Non-pigmented ciliary epithelial cell (primary cell): ENCODE measurements at places on chromosomes 3 and 15.

GRCh38 chr15:51363383-51363782 is 21.9 kb downstream of the GLDN start:
- no peak for DNase-seq

GRCh38 chr15:87877822-87878542 is 378.6 kb downstream of the NTRK3 start:
- DNase-seq, result no peak

DNA sequence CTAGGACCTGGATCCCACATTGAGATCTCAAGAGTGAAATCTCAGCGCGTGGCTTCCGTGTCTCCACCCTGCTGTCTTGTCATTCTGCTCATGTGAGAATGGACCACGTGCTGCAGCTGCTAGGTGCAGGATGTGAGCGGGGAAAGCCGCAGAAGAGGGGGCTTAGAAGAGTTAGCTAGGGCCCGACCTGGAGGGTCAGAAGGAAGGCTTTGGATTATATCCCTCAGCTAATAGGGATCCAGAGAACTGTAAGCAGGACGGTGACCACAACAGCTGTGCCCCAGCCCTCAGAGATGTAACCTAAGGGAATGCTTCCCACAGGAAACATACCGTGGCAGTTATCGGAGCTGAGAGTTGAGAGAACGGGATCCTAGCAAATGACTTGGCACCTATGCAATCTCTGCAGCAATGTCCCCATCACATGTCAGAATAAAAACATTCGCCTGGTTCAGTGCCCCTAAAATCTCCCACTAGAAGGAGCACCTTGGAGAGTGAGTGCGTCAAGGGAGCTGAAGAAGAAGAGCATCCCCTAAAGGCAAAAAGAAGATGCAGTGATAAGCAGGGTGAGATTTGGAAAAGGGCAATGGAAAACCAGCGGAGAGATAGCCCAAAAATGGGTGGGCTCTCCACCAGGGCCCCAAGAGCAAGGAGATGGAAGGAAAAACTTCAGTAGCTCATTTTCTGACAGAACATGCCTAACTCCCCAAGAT is 76.9 kb upstream of the ST8SIA2 start:
- no peak for DNase-seq

GRCh38 chr3:196656213-196656612 is 16.7 kb downstream of the NRROS start:
- DNase-seq, result no peak
